Stimulated activated naive CD4-positive, alpha-beta T cell (primary cell): ENCODE measurements at places on chromosomes 16 and 17.

- no peak for DNase-seq
Measured at GRCh38 chr17:9162275-9162985, 141.1 kb downstream of the NTN1 start.

- DNase-seq: no peak
Measured at GRCh38 chr16:54722210-54722676, 208.4 kb upstream of the IRX5 start.

- DNase-seq: no peak
Measured at GRCh38 chr16:31273676-31274075, 13.9 kb downstream of the ITGAM start.

DNA sequence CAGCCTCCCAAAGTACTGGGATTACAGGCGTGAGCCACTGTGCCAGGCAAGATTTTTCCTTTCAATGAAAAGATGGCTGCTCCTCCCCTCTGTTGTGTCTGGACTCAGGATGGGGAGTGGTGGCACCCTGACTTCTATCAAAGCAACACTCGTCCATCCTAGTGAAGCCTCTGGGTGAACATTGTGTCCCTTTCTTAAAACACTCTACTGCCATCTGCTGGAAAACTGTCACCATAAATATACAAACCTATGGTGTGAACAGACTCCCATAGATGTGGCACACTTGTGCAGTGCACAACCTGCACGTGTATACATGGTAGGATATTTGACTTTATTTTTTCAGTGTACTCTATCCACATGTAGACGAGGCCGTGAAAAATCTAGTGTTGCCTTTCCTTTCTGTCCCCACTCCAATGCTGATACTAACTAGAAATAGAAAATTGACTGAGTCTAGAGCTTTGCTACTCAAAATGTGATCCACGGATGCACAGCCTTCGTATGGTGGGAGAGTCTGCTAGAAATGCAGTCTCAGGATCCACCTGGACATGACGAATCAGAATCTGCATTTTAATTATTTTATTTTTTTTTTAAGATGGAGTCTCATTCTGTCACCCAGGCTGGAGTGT, 55.9 kb upstream of the PLCG2 start:
- DNase-seq: no peak

DNA sequence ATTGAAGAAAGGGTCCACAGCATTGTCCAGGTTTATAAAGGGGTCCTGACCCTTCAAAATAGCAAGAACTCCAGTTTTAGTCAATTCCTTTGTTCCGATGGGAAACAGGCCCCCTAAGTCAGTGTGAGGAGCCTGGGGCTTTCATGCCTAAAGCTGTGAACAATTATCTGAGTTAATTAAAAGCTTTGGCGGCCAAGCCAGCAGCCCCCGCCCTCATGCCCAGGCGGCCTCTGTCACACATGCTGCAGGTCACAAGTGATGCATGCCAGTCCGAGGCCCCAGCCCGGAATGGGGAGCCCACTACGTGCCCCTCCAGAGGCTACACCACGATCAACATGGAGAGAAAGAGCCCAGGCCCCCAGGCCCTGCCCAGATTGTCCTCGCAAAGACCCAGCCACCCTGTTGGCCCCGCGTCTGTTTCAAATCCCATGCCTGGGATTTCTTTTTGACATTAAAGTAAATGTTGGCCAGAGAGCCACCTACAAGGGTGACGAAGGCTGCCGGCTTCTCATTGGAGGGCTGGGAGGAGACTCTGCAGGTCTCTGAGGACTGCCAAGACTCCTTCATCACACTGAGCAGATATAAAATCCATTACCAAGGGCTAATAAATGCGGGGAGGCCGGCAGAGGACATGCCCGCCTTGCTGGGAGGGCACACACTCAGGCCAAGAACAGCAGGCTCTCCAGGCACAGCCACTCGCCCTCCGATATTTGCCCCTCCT, 14.5 kb upstream of the PITPNM3 start:
- DNase-seq: no peak

- DNase-seq: no peak
Measured at GRCh38 chr16:55666012-55666411, 10.2 kb downstream of the SLC6A2 start.

DNA sequence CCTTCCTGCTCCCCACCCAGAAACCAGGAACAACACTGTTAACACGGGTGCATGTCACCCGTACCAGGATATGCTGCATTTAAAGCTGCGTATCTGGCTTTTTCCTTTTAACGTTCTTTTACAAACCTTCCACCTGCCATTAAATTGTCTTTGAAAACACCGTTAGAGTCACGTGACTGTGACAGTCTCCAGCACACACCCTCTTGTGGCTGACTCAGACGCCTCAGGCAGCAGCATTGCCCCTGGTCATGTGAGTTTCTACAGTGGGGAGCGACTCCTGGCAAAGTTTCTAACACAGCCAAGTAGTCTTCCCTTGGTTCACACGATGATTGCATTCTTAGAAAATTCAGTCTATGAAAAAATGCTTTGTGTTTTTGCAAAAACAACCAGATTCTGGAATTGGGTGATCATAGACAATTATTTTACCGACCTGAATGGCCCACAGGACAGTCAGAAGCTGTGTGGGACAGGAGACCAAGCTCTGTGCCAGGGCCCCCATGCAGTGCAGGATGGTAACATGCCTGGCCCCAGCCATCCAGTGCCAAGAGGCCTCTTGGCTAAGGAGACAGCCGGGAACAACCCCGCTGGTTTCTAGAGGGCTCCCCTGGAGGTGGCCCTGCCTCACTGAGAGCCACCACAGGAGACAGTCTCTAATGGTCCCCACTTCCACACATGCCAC, 199.1 kb downstream of the KATNIP start:
- peak; percentile 13 for DNase-seq
